ENCODE measurements at places on chromosomes 16 and 17. TPM values are rescaled to one million over a fixed set of nuclear protein-coding genes. Genes with fewer than 3 reads are reported as not detected.

DNA sequence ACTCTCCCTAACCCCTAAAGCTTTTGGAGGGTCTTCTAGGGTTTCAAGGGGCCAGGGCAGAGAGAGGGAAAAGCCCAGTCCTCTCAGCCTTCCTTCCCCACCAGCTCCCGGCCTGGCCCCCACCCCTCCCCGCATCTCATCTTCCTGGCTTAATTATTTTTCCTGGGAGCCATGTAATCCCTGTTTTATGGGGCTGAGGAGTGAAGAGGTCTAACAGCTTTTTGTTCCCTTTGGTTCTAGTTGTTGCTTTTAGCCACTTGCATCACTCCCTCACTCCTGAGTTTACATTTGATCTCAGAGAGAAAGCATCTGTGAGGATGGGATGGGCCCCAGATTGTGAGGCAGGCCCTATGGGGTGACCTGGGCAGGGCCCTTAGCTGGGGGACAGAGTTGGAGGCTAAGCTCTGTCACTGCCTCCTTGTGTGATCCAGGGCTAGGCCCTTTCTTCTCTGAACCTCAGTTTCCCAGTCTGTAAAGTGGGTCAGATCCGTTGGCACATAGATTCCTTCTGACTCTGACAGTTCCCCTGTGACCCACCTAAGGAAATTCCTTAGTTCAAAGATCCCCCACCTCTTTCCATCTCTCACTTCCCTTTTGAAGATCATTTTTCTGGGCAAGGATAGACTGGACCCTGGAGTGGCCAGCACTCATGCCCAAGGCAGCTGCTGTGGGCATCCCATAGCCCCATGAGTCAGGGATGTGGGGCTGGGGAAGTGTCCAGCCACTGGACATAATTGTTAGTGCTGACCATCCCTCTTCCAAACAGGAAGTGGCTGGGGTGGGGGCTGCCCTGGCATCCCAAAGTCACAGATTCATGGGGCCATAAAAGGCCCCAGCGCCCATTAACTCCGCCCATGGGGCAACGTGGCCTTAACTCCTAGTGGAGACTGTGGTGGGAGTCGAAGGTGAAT, 20.1 kb downstream of the UNC119 start:
- DNase-seq = no peak

GRCh38 chr17:42087042-42087701, 11.1 kb downstream of the ZNF385C start:
- no peak for DNase-seq

- DNase-seq = no peak
Observed at GRCh38 chr16:48632137-48632774, 22.3 kb upstream of the N4BP1 start.

GRCh38 chr16:76268824-76269223, 8.4 kb upstream of the CNTNAP4 start:
- no peak for DNase-seq

DNA sequence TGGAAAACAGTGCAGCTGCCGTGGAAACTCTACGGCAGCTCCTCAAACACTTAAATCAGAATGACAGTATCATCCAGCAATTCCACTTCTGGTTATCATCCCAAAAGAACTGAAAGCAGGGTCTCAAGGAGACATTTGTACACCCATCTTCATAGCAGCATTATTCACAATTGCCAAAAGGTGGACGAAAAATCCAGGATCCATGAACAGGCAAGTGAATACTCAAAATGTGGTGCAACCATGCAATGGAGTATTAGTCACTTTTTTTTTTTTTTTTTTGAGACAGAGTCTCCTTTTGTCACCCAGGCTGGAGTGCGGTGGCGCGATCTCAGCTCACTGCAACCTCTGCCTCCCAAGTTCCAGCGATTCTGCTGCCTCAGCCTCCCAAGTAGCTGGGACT, 10.6 kb upstream of the AATK start:
- no peak for DNase-seq

- peak; percentile 47 for DNase-seq
Observed at GRCh38 chr16:71358464-71358998, at the start of gene CALB2. Gene CALB2, plus strand, starts transcription at chr16:71358723. Its CDS starts 70 bp downstream, at chr16:71358793.

DNA sequence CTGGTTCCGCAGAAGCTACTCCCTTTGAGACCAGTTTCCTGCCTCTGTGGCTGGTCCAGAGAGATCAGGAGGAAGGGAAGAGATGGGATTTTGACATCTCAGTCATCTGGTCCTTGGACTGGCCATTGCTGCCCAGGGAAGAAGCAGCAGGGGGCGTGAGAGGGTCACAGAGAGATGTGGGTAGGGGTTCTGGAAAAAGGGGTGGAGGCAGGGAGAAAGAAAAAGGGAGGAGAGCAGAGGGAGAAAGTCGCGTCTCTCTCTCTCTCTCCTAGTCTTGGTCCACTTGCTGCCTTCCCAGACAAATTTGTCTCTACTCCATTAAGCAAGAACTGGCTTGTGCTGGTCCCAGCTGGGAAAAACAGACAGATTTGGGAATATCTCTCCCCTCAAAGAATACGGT, 4.4 kb downstream of the SHBG start:
- DNase-seq = no peak

- no peak for DNase-seq
Observed at GRCh38 chr17:57607553-57608120, 137.5 kb downstream of the CCDC182 start.

GRCh38 chr17:77943971-77944370, 14.5 kb upstream of the TNRC6C start:
- DNase-seq = no peak

- DNase-seq = no peak
Observed at GRCh38 chr17:42494673-42495072, 36.0 kb downstream of the ATP6V0A1 start.

GRCh38 chr17:15494821-15495220, 27.4 kb upstream of the CDRT4 start:
- DNase-seq = no peak

DNA sequence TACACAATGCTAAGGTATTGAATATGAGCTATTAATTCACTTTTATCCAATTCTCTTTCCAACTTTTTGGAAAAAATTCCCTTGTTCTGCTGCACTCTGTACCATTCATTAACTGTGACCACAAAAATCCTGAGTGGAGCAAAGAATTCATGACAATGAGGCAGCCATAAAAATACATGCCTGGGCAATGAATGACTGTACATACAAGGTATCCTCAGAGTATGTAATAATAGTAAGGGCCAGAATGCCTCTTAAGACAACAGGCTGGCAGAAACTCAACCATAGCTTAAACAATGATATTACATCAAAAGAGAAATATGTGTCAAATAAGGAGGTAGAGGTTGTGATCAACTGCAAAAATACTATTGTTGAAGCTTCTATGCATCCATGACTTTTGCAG, 74.7 kb upstream of the CA10 start:
- DNase-seq = no peak

GRCh38 chr16:4639899-4640509, 15.4 kb downstream of the MGRN1 start:
- DNase-seq = no peak

KRT25 gene
- total RNA-seq = not detected

KRTAP4-9 gene
- total RNA-seq = not detected

PHAF1 gene
- total RNA-seq = 19.4 TPM

TAT gene
- 0.26 TPM for total RNA-seq

MYLK3 gene
- total RNA-seq = 0.44 TPM

GPRC5B gene
- 23.2 TPM for total RNA-seq

Data from ureter (tissue), 1 donor.